Panc1 (cell line): ENCODE measurements at places on chromosomes 11 and 22. TPM values are rescaled to one million over a fixed set of nuclear protein-coding genes. Genes with fewer than 3 reads are reported as not detected.

The DEUP1 gene
- total RNA-seq, result not detected

The SCN3B gene
- total RNA-seq, result 0.10 TPM

The APOBEC3G gene
- total RNA-seq, result 4.8 TPM

The TRAPPC4 gene
- 78.9 TPM for total RNA-seq

The NLRX1 gene
- total RNA-seq, result 25.2 TPM

The AQP11 gene
- total RNA-seq, result 2.3 TPM

The MS4A15 gene
- not detected for total RNA-seq

The PNPLA3 gene
- 4.9 TPM for total RNA-seq

The ACTN3 gene
- total RNA-seq, result 0.13 TPM

DNA sequence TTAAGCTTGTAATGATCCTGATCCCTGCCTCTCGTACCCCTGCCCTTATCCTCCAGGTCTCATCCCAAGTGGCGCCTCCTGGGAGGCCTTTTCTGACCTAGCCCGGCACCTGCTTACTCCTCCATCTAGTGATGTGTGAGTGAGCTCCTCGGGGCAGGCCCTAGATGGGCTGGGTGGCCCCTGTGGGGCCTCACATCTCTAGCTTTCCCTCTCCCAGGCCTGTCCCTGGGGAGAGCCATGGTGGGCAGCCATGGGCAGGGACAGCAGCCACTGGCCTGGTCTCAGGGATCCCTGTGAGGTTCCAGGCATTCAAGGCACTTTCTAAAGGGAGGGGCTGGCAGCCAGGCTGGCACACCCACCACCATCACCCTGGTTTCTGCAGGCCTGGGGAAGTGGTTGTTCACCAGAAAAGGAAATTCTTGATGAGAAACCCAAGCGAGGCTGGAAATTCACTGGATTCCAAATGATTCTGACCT is 27.9 kb downstream of the GNAZ start:
- no peak for DNase-seq

GRCh38 chr22:50245214-50246072 is 620 bp upstream of the TUBGCP6 start:
- no peak for DNase-seq

DNA sequence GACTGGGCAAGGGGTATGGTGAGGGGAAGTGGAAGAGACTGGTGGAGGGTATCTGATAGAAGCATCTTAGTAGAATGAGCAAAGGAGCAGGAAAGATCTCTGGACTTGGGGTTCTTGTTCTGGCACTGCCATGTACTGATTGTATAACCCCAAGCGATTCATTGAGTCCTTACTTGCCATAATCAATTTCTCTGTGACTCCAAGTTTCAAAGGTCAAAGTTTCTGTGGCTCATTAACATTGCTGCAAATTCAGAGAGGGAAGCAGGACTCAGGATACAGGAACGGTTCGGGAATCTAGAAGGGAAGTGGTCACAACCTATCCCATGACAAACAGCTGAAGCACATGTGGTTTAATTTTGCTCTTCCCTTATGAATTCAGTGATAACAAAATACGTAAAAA is 309 bp downstream of the OR51I2 start:
- no peak for DNase-seq

- no peak for DNase-seq
Observed at GRCh38 chr22:39431821-39432251, 25.0 kb upstream of the MGAT3 start.

- DNase-seq, result no peak
Observed at GRCh38 chr22:36445158-36445668, 36.2 kb downstream of the TXN2 start.

DNA sequence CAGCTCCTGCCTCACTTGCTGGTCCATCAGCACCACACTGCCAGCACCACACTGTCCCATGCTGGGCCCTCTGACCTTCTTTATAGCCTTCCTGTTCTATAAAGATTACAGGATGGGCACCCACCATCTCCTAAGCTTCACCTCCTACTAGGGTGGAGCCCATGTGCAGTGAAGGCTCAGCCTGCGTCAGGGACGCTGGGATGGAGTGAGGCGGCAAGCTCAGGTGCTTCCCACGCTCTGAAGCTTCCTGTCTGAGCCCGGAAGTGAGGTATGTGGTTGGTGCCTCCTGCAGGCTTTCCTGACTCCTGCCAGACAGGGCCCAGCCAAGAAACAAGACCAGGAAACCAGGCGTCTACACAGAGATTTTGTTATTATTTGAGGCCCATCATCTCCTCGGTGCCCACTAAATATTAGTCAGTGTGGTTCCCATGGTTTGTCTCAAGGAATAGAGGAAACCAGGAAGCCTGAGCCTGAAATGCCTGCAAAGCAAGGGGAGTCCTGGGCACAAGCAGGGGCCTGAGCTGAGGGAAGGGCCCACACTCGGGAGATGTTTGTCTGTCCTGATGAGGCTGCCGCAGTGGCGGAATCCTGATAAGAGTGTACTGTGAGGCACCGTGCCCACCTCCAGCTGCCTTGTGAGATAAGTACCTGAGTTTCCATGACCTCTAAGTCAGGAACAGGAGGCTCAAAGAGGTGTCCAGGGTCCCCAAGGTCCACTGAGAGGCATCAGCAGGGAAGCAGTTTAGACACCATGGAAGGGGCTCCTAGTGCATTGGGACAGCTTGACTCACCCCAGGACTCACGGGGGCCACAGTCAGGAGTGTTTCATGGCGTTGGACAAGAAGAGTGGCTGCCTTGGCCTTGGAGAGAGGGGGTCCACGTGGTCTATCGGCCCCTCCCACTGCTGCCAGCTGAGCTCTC is 22.0 kb downstream of the RSPH14 start:
- DNase-seq, result no peak

DNA sequence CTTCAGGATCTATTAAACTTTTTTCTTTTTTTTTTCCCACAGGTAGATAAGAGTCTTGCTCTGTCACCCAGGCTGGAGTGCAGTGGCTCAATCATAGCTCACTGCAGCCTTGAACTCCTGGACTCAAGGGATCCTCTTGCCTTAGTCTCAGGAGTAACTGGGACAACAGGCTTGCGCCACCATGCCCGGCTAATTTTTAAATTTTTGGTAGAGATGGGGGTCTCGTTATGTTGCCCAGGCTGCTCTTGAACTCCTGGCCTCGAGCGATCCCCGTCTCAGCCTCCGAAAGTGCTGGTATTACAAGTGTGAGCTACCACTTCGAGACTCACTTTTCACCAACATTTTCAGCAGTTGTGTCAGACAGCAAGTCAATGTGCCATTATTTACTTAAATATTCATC is 962 bp downstream of the SIRT3 start:
- DNase-seq, result no peak

DNA sequence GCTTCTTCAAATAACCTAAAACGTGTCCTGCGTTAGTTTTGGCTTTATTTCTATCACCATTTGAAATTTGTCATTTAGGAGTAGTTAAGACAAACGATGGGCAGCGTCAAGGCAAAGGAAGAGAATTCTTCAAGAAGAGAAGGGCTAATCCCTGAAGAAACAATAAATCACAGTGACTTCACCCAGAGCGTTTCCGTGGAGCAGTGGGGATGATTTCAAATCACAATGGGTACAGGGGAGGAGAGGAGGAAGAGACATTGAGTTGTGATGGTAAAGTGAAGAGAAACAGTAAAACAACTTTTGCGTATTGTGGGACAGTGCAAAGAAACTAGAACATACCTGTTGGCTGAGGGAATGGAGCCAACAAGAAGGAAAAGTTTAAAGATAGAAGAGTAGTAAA is 9.7 kb downstream of the PDGFD start:
- no peak for DNase-seq

DNA sequence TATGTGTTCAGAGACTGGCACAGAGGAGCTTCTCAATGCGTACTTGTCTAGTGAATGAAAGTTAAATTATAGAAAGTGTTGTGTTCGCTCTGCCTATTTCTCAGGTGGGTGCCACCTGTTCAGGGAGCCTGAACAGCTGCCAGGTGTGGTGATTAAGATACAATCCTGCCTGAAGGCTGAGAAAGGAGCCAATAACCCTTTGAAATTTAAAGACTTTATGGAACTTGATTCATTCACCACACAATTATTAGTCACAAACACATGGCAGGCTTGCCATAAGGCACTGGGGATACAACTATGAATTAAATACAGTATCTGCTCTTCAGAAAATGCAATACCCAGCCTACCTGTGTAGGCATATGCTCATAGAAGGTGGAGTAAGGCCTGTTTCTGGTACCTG is 92.9 kb upstream of the AMOTL1 start:
- DNase-seq, result no peak

GRCh38 chr11:40722179-40722795 is 737.2 kb downstream of the LRRC4C start:
- peak; percentile 35 for DNase-seq

- DNase-seq, result no peak
Observed at GRCh38 chr11:1192741-1193325, 30.0 kb upstream of the MUC5B start.

DNA sequence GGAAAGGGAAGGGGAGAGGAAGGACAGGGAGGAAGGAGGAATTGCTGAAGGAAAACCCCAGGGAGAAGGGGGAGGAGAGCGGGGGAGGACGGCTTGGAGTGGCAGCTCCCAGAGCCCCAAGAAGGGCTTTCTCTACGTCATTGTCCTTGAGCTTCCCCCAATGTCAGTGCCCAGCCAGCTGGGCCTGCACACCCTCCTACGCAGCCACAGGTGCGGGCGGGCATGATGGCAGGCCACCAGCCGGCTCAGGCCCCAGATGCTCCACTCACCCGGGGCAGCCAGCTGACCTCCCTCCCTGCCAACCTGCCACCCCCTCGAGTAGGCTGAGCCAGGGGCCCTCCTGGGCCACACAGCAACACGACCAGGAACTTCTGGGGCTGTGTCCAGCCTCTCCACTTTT is 11.2 kb downstream of the SYT7 start:
- no peak for DNase-seq

- DNase-seq, result no peak
Observed at GRCh38 chr11:10298342-10298741, 4.3 kb upstream of the SBF2 start.

DNA sequence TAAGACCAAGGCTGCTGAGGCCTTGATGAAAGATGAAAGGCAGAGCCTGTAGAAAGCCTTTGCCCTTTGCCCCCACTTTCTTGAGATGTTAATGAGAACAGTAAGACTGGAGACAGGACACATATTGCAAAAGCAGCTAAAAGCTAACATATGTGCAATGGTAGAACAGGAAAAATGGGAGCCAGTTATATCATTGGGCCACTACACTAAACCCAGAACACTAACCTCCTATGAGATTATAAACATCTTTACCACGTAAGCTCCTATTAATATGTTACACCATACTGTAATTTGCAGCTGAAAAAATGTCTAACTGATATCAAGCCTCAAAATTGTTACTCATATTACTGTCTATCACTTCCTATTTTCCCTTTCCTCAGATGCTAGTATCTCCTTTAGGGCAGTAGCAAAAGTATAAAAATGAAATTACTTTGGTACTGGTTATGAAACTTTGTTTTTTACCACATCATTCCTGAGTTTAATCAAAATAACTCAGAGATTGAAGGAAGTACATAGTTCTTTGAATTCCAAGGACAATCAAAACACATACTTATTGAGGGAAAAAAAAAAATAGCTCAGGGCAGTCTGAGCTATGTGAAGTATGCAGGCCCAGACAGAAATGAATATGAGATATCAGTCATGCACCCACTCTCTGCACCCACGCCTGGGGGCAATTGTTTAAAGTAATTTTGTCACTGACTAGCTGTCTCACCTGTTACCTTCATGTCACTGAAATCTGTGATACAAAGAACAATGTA is 9.1 kb downstream of the HPS5 start:
- no peak for DNase-seq

GRCh38 chr22:38783095-38783615 is 10.8 kb downstream of the DNAL4 start:
- DNase-seq, result no peak

GRCh38 chr22:40426594-40427333 is 56.4 kb downstream of the SGSM3 start:
- DNase-seq, result no peak

GRCh38 chr22:30079952-30080533 is at the start of gene HORMAD2:
Gene HORMAD2 (plus strand): TSS chr22:30080464. CDS start chr22:30093953, 13,489 bp downstream.
- no peak for DNase-seq
